Neural cell (in vitro differentiated cells): ENCODE measurements at places on chromosomes 4 and X. TPM values are rescaled to one million over a fixed set of nuclear protein-coding genes. Genes with fewer than 3 reads are reported as not detected.

MAGED4 gene
- 320 and 389 TPM in 2 replicates for polyA plus RNA-seq

EMCN gene
- polyA plus RNA-seq, result 0.77 and 4.0 TPM in 2 replicates

FMR1 gene
- 70.8 and 73.1 TPM in 2 replicates for polyA plus RNA-seq

RAB40A gene
- polyA plus RNA-seq, result 1.9 and 2.9 TPM in 2 replicates

USP17L13 gene
- not detected in 2 replicates for polyA plus RNA-seq

ARHGAP4 gene
- 11.2 and 12.1 TPM in 2 replicates for polyA plus RNA-seq

PRKG2 gene
- polyA plus RNA-seq, result 0.16 and 0.20 TPM in 2 replicates
